Right forelimb (tissue), 1 donor: ENCODE measurements at places on chromosomes 13 and 19.

GRCh38 chr13:48749699-48750473, 96.2 kb downstream of the CYSLTR2 start:
- DNase-seq = no peak

DNA sequence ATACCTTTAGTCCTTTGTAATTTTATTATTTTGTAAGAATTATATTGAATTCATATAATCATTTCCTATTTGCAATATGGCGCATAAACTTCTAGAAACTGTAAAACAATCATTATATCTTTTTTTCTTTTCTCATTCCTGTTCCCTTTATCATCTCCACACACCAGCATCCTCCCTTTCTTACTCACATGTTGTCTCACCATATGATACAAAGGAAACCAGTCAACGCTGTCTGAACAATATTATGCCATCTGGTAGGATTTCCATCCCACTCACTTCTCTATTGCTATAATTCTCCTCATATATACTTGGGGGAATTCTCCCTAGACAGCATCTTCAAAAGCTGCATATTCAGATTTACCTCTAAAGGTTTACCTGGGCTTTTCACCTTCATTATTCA, 389.8 kb downstream of the NDFIP2 start:
- DNase-seq = no peak

DNA sequence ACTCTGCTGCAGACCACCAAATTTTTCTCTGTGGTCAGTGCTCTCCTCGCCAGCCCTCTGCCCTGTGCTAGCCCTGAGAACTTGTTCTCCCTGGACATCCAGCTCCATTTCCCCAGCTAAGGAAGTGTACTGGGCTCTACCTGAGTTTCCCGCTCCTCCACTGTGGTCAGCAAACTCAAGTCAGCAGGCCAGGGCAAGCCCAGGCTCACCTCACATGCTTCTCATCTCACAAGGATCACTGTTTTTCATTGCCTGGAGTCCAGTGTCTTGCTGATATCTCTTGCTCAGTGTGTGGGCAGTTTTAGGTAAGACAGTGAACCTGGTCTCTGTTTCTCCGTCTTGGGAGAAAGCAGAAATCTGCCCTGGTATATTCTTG, 201.4 kb downstream of the FOXO1 start:
- DNase-seq = no peak

- no peak for DNase-seq
Observed at GRCh38 chr19:30226464-30227011, 145.6 kb upstream of the ZNF536 start.

DNA sequence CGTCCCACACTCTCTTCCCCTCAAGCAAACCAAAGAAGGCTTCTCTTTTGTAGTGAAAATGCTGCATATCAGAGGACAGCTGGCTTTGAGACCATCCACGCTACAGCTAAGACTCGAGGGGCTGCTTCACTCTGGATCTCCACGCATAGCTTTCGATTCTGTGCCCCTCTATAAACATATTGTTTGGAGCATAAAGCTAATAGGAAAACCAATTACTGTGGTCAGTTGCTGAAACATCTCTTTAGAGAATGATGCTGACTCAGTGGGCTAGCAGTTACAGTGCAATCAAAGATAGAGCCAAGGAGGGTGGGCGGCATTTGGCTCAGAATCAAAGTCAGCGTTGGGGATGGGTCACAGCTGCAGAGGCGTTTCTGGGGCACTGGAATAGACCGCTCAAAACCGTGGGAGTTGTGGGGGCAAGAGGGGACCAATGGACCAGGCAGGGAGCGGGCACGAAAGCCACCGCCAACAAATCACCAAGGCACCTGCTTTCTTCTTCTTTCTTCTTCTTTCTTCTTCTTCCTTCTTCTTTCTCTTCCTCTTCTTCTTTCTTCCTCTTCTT, 76.7 kb downstream of the RASL11A start:
- no peak for DNase-seq
